ENCODE measurements at places on chromosomes 12 and 14.

DNA sequence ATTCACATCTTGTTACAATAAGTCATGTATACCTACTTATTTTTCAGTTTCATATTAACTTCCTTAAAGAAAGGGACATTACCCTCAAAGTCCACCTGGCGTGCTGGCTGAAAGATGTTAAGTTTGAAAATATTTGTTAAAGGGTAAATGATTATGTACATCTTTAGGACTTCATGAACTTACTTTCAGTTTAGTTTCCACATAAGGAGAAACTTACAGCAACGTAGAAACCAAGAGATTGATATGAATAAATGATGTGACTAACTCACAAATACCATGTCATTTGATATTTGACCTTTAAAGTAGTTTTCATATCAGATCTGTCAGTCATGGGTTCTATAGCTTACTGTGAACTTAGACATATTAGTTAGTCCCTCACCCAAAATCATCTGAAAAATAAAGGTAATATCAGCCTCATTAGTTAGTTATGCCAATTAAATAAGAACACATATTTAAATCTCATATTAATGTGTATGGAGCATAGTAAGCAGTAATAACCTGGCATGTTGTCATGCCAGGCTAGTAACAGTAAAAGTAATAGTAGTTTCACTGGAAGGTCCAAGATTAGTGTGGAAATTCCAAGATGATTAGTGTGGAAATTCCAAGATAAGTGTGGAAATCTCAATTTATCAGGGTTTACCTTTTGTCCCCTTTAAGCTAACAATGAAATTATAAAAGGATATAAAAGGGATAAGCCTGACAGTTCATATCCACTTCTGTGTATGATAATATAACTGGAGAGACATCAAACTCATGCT, 1.9 kb upstream of the CLEC2D start:
- no peak for DNase-seq

DNA sequence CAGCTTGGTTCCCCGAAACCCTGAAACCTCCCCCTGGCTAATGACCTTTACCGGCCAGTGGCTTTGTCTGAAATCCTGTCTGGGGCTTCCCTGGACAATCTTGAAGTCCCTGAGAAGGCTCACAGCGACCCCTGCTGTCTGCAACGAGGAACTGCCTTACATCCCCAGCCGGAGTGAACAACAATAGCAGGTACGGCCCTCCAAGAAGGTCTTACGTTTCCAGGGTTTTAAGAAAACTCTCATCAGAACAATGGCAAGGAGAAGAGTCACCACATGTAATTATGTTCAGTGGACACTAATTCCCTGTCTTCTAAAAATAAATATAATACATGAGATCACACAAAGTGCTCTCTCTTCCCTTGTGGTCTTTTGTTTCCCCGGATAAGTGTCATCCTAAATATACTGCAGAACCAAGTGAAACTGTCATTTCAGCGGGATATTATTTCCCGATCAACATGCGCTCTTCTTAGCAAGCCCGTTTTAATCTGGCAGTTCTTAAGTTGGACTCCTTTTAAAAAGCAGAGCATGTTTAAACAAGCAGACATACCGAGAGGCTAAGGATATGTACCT, 53.3 kb downstream of the RBM19 start:
- peak; percentile 9 for DNase-seq

- no peak for DNase-seq
Observed at GRCh38 chr12:93722835-93723567, 45.8 kb downstream of the CRADD start.

GRCh38 chr14:70622111-70622712, 19.5 kb upstream of the TTC9 start:
- DNase-seq = peak; percentile 36

DNA sequence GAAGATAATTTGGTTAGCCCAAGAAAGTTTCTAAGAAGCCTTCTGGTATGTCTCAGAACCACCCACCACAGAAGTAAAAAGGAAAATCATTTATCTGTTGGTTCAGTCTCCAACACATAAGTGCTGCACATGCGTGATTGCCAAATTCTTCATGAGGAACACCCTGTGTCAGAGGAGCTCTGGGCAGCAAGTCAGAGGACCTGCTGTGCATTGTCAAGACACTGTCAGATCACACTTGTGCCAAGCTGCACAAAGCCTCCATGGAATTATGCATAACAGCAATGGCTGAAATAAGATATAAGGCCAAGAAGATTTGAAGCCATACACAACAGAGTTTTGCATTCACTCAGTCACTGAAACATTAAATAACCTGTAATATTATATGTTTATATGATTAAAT, 1304.7 kb upstream of the FLRT2 start:
- no peak for DNase-seq

- DNase-seq = no peak
Observed at GRCh38 chr14:99315197-99315596, 43.2 kb upstream of the BCL11B start.

DNA sequence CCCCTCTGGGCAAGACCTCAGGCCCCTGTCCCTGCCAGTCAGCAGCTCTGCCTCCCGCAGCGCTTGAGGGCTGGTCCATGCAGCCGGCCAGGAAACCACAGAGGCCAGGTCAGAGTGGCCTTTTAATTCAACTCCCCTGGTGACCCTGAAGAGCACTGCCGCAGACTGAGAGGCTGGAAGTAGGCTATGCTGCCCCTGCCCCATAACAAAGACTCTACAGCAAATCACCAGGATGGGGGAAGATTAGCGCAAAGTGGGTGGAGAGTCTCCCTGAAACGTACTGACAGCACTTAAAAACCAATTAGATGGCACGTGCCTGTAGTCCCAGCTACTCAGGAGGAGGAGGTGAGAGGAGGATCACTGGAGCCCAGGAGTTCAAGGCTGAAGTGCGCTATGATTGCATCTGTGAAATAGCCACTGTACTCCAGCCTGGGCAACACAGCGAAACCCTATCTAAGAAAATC, 70.5 kb downstream of the ITPK1 start:
- no peak for DNase-seq

- DNase-seq = no peak
Observed at GRCh38 chr14:82080370-82080769, 546.7 kb upstream of the SEL1L start.

DNA sequence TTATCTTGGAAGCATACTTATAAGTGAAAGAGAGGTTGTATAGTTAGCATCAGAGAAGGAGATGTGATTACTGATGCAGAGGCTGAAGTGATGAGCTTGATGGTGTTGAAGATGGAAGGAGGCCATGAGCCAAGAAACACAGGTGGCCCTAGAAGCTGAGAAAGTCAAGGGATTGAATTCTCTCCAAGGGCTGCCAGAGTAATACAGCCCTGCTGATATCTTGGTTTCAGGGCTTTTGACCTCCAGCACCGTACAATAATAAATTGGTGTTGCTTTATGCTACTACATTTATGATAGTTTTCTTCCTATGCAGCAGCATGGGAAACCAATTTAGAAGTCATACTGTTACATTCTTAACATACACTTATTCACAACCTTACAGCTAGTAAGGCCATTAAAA, 1133.3 kb downstream of the AACS start:
- no peak for DNase-seq

DNA sequence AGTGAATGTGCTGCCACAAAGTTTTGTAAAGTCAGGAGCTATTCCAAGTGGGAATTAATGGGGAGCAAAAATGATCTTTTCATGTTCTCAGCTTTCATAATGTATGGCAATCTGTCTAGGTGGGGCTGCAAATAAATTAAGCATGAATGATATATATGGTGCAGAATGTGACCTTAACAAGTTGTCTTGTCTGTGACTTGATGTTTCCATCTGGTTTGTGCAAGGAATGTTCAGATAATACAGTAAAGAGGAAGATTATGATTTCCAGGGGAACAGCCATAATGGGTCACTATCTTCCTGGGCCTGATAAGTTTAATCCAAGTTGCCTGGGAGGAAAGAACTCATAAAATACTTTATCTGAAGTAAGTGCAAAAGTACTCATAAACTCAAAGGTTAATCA, 1815.8 kb upstream of the FLRT2 start:
- no peak for DNase-seq

GRCh38 chr12:34388636-34389377, 366.5 kb downstream of the ALG10 start:
- no peak for DNase-seq

DNA sequence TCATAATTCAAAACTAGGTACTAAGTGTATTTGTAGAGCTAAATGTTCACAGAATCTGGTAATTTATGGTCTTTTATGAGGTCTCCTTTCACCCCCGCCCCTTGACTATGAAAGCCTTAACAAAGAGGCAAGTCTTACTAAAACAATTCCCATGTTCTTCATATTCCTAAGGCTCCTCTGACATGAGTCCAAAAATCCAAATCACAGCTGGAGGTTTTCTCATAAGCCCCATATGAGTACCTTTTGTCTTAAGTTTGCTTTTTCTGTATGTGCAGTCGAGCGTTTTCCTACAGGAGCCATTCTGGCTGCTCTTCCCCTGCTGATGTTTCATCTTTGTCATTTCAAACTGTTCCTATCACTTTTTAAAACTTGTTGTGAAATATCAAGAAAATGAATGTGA, 55.2 kb downstream of the SIX1 start:
- DNase-seq = no peak

DNA sequence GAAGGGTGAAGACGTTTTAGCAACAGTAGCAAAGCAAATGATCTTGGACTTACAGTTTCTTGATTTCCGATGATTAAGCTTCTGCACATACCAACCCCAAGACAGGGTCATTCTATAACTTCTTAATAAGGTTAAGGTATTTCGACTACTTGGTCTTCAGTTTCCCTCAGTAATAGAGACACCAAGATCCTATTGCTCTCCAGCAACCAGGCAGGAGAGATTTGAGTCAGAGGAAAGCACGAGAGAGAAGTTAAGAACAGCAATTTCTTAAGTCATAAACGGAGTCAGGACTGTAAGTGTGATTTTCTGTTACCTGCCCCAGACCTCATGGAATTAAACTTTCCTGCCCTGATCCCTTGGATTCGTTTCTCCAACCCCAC, 215.6 kb downstream of the TTC8 start:
- DNase-seq = no peak

Measured in activated effector memory CD4-positive, alpha-beta T cell treated with Interleukin-2 at 50 U/mL for 16 hours (primary cell).